T-helper 17 cell (primary cell): ENCODE measurements at places on chromosomes 1 and 21.

GRCh38 chr1:61332196-61332753, 249.9 kb downstream of the NFIA start:
- H3K27me3 ChIP-seq, result no peaks in the 10 kb centered on the region
- DNase-seq, result no peak
- no peak overlapping the region for H3K27ac ChIP-seq
- no peaks in the 10 kb centered on the region for H3K4me1 ChIP-seq
- no peaks in the 10 kb centered on the region for H3K36me3 ChIP-seq
- no peak overlapping the region for H3K4me3 ChIP-seq

DNA sequence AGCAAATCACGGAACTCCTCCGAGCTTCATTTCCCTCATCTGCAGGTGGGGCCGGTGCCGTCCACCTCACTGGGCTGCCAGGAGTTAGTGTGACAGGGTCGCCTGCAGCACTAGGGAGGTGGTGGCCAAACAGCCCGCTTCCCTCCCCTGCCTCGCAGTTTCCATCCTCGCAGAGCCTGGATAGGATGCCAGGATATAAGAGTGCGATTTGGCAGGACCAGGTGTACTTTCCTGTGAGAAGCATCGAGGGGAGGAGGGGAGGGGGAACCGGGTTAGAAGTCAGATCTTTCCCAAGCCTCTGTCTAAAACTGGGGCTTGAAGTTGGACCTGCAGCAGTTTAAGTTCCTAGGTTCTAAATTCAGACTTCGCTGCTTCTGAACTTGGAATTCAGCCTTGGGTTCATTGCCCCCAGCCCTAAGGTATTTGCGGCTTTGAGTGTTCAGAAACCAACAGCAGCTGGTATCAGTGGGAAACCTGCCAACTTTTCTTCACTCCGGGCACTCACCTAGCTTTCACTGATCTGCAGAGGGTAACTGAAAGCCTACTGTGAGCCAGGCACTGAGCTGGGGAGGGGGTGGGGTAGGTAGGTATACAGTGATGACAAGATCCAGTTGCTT, 1.7 kb upstream of the JUN start:
- peak overlapping the region; percentile 87 for H3K4me3 ChIP-seq
- peaks cover 6% of the 10 kb centered on the region for H3K27me3 ChIP-seq
- peaks cover 2% of the 10 kb centered on the region for H3K36me3 ChIP-seq
- peaks cover 27% of the 10 kb centered on the region for H3K4me1 ChIP-seq
- peak; percentile 16 for DNase-seq

GRCh38 chr1:205907794-205908193, 35.5 kb downstream of the SLC26A9 start:
- DNase-seq, result no peak
- H3K4me3 ChIP-seq, result no peak overlapping the region
- H3K27ac ChIP-seq, result no peak overlapping the region
- H3K27me3 ChIP-seq, result peaks cover 15% of the 10 kb centered on the region
- H3K36me3 ChIP-seq, result no peaks in the 10 kb centered on the region

GRCh38 chr1:116667078-116667574, 407 bp downstream of the IGSF3 start:
- no peak overlapping the region for H3K27ac ChIP-seq
- DNase-seq, result no peak
- peaks cover 2% of the 10 kb centered on the region for H3K36me3 ChIP-seq
- H3K4me3 ChIP-seq, result peak overlapping the region; percentile 83

DNA sequence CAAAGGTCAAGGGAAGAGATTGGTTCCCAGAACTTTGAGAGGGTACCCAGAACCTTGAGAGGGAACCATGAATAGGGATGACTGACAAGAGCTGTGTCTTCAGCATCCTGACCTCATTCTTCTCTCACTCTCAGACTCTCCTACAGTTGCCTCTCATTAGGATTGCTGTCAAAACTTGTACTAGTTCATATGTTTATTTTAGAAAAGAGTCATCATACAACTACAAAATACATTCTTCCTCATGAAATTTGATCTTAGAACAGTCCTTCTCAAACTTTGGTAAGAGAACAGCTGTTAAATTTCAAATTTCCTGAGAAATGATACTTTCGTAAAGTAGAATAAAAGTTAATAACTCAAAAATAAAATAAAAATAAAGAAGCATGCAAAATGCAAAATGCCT, 161.4 kb upstream of the ZRANB2 start:
- no peaks in the 10 kb centered on the region for H3K4me1 ChIP-seq
- H3K27me3 ChIP-seq, result no peaks in the 10 kb centered on the region
- H3K36me3 ChIP-seq, result no peaks in the 10 kb centered on the region
- DNase-seq, result no peak
- H3K27ac ChIP-seq, result no peak overlapping the region
- no peak overlapping the region for H3K4me3 ChIP-seq

DNA sequence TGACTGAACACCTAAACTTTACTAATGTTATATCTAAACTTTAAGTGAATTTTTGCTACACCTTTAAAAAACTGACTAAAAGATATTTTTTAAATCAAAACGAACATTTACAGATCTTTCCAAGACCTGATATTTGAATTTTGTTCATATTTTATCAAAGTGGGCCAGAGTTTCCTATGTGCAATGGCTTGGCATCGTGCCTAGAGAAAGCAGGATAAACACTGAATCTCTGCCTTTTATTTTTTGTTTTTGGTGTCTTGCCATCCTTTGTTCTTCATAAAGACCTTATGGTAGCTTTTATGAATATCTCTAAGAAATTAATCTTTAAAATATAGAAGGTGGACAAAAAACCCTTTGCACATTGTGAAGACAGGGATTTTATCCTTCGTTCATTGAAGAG, 25.8 kb upstream of the VPS26C start:
- no peak overlapping the region for H3K27ac ChIP-seq
- H3K27me3 ChIP-seq, result peaks cover 59% of the 10 kb centered on the region
- no peak for DNase-seq
- H3K4me1 ChIP-seq, result peaks cover 2% of the 10 kb centered on the region

GRCh38 chr1:155322953-155323728, 2.4 kb downstream of the RUSC1 start:
- H3K4me3 ChIP-seq, result peak overlapping the region; percentile 95
- H3K36me3 ChIP-seq, result peaks cover 2% of the 10 kb centered on the region
- peak; percentile 91 for DNase-seq

GRCh38 chr1:215958841-215959240, 391.7 kb downstream of the KCTD3 start:
- no peak overlapping the region for H3K27ac ChIP-seq
- no peaks in the 10 kb centered on the region for H3K4me1 ChIP-seq
- no peaks in the 10 kb centered on the region for H3K36me3 ChIP-seq
- DNase-seq, result no peak
- no peaks in the 10 kb centered on the region for H3K27me3 ChIP-seq
- no peak overlapping the region for H3K4me3 ChIP-seq

- no peaks in the 10 kb centered on the region for H3K36me3 ChIP-seq
- H3K27me3 ChIP-seq, result no peaks in the 10 kb centered on the region
Observed at GRCh38 chr1:43293896-43294760, 6.7 kb upstream of the TIE1 start.

- no peak for DNase-seq
- H3K36me3 ChIP-seq, result no peaks in the 10 kb centered on the region
- H3K4me3 ChIP-seq, result no peak overlapping the region
- H3K27ac ChIP-seq, result no peak overlapping the region
Observed at GRCh38 chr1:232385221-232385620, 244.7 kb downstream of the SIPA1L2 start.

GRCh38 chr1:177780096-177780700, 189.7 kb downstream of the SEC16B start:
- no peak overlapping the region for H3K4me3 ChIP-seq
- no peak for DNase-seq
- H3K4me1 ChIP-seq, result no peaks in the 10 kb centered on the region
- no peaks in the 10 kb centered on the region for H3K36me3 ChIP-seq
- H3K27me3 ChIP-seq, result no peaks in the 10 kb centered on the region
- no peak overlapping the region for H3K27ac ChIP-seq

- DNase-seq, result no peak
- no peaks in the 10 kb centered on the region for H3K27me3 ChIP-seq
- H3K36me3 ChIP-seq, result peaks cover 2% of the 10 kb centered on the region
- H3K4me3 ChIP-seq, result no peak overlapping the region
Observed at GRCh38 chr1:25804964-25805862, 5.2 kb downstream of the SELENON start.

- peak overlapping the region; percentile 62 for H3K4me3 ChIP-seq
- no peak for DNase-seq
- no peaks in the 10 kb centered on the region for H3K27me3 ChIP-seq
- peaks cover 2% of the 10 kb centered on the region for H3K36me3 ChIP-seq
Observed at GRCh38 chr21:42781150-42781970, 98.0 kb downstream of the WDR4 start.

DNA sequence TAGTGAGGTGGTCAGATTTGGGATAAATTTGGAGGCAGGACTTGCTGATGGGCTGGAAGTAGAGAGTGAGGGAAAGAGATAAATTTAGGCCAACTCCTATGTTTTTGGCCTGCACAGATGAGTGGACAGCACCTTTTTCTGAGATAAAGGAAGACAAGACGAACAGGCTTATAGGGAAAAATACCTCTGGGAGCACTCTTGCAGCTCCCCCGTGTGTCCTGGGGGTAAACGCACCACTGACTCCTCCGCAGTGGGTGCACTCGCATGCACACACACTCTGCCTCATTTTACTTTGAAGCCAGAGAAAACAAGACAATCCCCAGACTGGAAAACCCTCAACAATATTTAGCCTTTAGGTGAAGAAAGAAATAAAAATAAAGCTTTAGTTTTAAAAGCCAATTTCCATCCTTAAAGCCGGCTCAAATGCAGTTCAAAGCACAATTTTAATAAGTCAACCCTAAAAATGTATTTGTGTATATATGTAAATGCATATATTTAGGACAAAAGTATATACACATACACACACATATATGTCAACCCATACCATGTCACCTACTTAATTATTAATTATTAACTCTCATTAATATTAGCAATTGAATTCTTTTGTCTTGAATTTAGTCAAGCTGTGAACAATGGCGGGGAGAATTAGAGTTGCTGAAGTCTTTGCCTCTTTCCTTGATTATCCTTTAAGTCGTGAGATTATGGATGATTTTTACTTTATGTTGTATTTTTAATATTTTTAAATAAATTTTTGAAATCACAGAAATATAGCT, 341.8 kb downstream of the ZNF326 start:
- H3K4me1 ChIP-seq, result peaks cover 5% of the 10 kb centered on the region
- no peak for DNase-seq
- no peaks in the 10 kb centered on the region for H3K36me3 ChIP-seq
- no peak overlapping the region for H3K4me3 ChIP-seq

DNA sequence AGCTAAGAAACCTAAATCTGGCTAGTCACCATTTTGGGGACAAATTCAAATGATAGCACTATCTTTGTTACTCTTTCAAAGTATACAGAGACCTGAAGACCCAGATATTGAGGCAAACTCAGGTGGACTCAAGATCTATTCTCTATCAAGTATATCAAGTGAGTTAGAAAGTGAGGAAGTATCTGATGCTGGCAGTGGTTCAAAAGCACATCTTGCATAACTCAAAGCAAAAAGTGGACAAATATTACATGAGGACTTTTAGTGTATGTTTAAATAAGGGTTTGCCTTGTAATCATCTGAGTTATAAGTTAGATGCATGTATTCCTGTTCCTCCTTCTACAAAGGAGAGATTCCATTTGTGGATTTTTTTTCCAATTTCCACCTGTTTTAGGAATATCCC, 338.4 kb downstream of the DISC1 start:
- H3K36me3 ChIP-seq, result no peaks in the 10 kb centered on the region
- no peak overlapping the region for H3K4me3 ChIP-seq
- DNase-seq, result no peak
- H3K27ac ChIP-seq, result peak overlapping the region; percentile 1

- H3K4me3 ChIP-seq, result no peak overlapping the region
- H3K4me1 ChIP-seq, result no peaks in the 10 kb centered on the region
- H3K27ac ChIP-seq, result no peak overlapping the region
- no peaks in the 10 kb centered on the region for H3K27me3 ChIP-seq
- H3K36me3 ChIP-seq, result no peaks in the 10 kb centered on the region
Observed at GRCh38 chr1:104780470-104781078, 1030.9 kb downstream of the AMY1C start.

- no peak overlapping the region for H3K27ac ChIP-seq
- H3K4me1 ChIP-seq, result peaks cover 28% of the 10 kb centered on the region
- peaks cover 28% of the 10 kb centered on the region for H3K27me3 ChIP-seq
- no peaks in the 10 kb centered on the region for H3K36me3 ChIP-seq
- H3K4me3 ChIP-seq, result peak overlapping the region; percentile 89
Observed at GRCh38 chr1:232628335-232629249, 1.3 kb downstream of the SIPA1L2 start.

DNA sequence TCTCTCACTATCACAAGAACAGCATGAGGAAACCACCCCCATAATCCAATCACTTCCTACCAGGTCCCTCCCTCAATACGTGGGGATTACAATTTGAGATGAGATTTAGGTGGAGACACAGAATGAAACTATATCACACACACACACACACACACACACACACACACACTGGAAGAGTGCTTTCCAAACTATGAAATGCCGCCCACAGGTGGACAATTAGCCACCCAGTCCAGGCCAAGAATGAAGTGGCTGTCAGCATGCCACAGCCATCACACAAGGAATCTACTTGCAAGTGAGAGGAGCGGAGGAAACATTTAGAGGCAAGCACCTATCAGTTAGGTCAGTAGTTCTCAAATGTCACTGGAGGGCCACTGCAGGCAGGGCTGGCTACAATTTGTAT, 105.4 kb upstream of the HOOK1 start:
- H3K27ac ChIP-seq, result no peak overlapping the region
- H3K4me1 ChIP-seq, result no peaks in the 10 kb centered on the region

DNA sequence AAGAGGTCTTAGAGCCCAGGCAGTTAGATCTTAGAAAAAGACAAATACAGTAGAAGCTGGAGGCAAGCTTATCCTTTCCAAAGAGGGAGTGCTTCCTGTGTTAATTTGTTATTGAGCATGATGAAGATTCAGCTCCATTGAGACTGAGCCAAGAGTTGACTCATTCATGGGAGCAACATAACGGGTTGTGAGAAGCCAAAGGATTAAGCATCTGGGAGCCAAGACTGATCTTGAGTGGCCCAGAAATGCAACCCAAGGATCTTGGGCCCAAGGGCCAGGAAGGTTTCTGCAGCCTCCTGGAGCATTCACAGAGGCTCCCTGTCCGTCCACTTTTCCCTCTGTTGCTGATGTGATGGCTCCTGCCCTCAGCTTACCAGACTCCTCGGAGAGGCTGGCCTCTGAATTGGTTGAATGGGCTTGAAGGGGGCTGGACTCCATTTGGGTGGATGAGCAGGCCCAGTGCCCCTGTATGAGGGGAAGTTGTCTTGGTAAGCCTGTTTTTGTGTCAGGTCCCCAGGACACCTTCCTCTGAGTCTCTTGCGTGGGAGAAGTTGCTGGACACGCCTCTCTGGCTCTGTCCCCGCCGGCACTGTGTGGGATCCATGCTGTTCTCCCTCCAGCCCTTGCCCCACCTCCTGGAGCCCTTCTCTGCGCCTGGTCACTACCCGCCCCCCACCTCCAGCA, 42.4 kb downstream of the PDE9A start:
- H3K36me3 ChIP-seq, result no peaks in the 10 kb centered on the region
- DNase-seq, result no peak
- H3K4me3 ChIP-seq, result no peak overlapping the region
- H3K27ac ChIP-seq, result no peak overlapping the region
